A549 treated with AZD2906 at 1 μM for 4 hours (cell line): ENCODE measurements at places on chromosomes 2 and 18. TPM values are rescaled to one million over a fixed set of nuclear protein-coding genes. Genes with fewer than 3 reads are reported as not detected.

TMEM178A gene
- total RNA-seq = 0.10 to 0.16 TPM (median 0.13 TPM) in 5 replicates

ABCG5 gene
- total RNA-seq = not detected in 5 replicates

DSG1 gene
- not detected in 5 replicates for total RNA-seq

GPR45 gene
- total RNA-seq = 0.06 TPM in 1 of 5 replicates, not detected in the others

MBP gene
- 14.1 to 16.2 TPM (median 15.9 TPM) in 5 replicates for total RNA-seq

SERPINB3 gene
- total RNA-seq = 0.06 to 0.14 TPM (median 0.09 TPM) in 5 replicates

DNAJC5G gene
- total RNA-seq = not detected in 5 replicates

CXCR1 gene
- not detected in 5 replicates for total RNA-seq

FAM124B gene
- total RNA-seq = not detected in 5 replicates

CHMP1B gene
- total RNA-seq = 37.8 to 48.3 TPM (median 41.8 TPM) in 5 replicates

SMPD4 gene
- total RNA-seq = 72.4 to 84.4 TPM (median 82.4 TPM) in 5 replicates

SCYGR4 gene
- not detected in 5 replicates for total RNA-seq

PIEZO2 gene
- total RNA-seq = 0.52 to 0.96 TPM (median 0.59 TPM) in 5 replicates

CRYBA2 gene
- total RNA-seq = 0.10 to 0.25 TPM in 2 of 5 replicates, not detected in the others

UGT1A3 gene
- total RNA-seq = 0.05 to 0.09 TPM (median 0.07 TPM) in 4 of 5 replicates, not detected in the other

KIAA2012 gene
- total RNA-seq = not detected in 5 replicates

DYNAP gene
- not detected in 5 replicates for total RNA-seq

SCN9A gene
- total RNA-seq = 2.3 to 4.5 TPM (median 3.7 TPM) in 5 replicates

MC5R gene
- 0.03 to 0.06 TPM (median 0.05 TPM) in 3 of 5 replicates, not detected in the others for total RNA-seq

CD28 gene
- total RNA-seq = not detected in 5 replicates

EIF4E2 gene
- 83.5 to 210 TPM (median 86.1 TPM) in 5 replicates for total RNA-seq

UGT1A5 gene
- total RNA-seq = 0.03 to 0.09 TPM (median 0.05 TPM) in 3 of 5 replicates, not detected in the others

CFAP65 gene
- total RNA-seq = 0.11 to 0.32 TPM (median 0.17 TPM) in 5 replicates

POTEI gene
- total RNA-seq = 0.01 TPM in 1 of 5 replicates, not detected in the others

RELCH gene
- 10.7 to 14.9 TPM (median 13.0 TPM) in 5 replicates for total RNA-seq

EMILIN1 gene
- total RNA-seq = 0.21 to 0.56 TPM (median 0.46 TPM) in 5 replicates

LRP1B gene
- total RNA-seq = 0.01 TPM in 3 of 5 replicates, not detected in the others

SERPINB7 gene
- total RNA-seq = 1.6 to 3.0 TPM (median 2.2 TPM) in 5 replicates
